ENCODE measurements at places on chromosomes 16 and 17.

- no peak for DNase-seq
Observed at GRCh38 chr17:6555331-6556120, 829 bp downstream of the PITPNM3 start.

DNA sequence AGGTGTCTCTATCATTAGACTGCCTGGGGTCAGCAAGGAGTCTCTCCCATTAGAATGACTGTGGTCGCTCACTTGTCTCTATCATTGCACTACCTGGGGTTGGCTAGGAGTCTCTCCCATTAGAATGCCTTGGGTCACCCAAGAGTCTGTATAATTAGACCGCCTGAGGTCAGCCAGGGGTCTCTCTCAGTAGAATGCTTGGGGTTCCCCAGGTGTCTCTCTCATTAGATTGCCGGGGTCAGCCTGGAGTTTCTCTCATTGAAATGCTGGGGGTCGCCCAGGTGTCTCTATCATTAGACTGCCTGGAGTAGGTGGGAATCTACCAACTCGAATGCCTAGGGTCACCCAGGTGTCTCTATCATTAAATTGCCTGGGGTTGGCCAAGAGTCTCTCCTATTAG lies 2231.6 kb downstream of the TP53TG3F start:
- no peak for DNase-seq

DNA sequence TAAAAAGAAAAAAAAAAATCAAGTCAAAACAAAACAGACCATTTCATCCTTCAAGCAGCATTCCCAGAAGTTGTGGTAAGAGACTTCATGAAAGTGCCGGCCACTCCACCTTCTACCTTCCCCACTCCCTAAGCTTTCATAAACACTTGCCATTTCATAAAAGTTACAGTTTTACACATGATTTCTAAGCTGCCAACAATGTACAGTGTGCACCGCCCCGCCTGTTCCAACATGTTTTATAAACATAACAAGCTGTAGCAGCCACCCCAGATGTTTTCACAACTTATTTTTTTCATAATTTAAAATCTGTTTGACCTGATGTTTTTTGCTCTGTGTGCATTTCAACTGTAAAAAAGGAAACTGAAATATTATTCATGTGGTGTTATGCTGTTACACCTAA lies 608.1 kb downstream of the TOX3 start:
- DNase-seq, result no peak

DNA sequence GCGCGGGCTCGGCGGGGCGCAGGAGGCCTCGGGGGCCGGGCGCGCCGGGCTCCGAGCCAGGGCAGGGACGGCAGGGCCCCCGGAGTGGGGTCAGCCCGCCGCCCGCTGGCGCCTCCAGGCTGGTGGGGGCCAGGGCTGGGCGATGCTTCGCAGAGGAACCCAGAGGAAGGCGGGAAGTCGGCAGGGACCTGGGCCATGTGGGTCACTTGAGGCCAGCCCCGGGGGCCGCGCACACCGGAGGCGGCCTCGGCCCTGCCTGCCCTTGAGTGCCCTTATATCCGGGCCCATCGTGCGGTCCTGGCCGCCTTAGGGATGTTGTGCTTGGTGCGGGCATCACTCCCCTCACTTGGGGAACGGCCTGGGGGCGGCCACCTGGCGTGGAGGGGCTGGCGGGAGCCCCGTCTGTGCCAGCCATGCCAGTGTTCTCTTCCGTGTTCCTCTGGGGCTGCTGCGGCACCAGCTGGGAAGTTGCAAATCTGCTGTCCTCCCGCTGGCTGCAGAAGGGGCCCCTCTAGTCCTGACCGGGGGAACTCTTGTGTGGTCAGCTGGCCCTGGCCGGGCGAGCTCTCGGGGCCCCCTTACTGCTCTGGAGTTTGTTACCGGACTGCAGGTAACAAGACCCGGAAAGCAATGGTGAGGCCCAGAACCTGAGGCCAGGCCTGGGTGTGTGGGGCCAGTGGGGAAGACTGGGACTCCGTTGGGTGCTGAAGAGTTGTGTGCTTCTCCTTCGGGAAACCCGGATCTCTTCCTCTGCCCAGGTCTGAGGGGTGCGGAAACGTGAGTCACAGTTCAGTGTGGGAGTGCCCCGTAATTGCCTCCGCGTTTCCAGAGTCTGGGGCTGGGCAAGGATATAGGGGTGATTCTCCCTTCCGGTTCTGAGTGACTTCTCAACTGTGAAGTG lies 849 bp downstream of the CAPN15 start:
- no peak for DNase-seq

- DNase-seq, result no peak
Observed at GRCh38 chr16:19066988-19067348, 446 bp upstream of the COQ7 start.

Measured in stimulated activated CD4-positive, alpha-beta T cell treated with anti-CD3 and anti-CD28 coated beads, Interleukin-15, amount 100 ng/mL, for 1 hour (primary cell).